ENCODE measurements at places on chromosomes 7 and 10. TPM values are rescaled to one million over a fixed set of nuclear protein-coding genes. Genes with fewer than 3 reads are reported as not detected.

DNA sequence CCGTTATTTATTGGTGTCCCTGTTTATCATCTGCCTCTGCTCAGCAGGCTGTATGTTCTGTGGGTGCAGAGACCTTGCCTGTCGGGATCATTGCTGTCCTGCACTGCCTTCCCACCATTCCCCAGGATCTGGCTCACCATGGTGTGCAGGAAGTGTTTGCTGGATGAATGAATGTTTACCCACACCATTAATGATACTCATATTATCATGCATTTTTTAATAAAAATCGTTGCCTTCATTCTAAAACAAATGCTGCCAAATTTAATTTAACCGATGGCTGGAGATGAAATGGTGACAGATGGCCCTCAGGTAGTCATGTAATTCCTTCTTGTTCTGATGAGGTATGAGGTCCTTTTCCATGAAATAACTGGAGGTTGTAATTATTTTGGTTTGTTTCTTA is 22.5 kb downstream of the PLPP4 start:
- DNase-seq: no peak

GRCh38 chr10:3400348-3400747 is 227.8 kb upstream of the PITRM1 start:
- DNase-seq: no peak

DNA sequence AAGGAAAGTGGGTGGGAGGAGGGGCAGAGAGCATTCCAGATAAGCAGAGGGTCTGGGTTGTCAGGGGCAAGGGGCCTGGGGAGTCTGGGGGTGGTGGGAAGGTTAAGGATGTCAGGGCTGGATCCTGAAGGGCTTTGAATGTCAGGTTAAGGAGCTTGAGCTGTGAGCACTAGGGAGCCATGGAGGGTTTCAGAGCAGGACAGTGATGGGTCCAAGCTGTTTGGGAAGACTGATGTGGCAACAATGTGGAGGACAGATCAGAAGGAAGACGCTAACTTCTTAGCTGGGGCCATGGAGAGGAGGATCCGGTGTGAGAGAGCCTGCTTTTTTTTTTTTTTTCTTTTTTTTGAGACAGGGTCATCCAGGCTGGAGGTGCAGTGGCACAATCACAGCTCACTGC is 13.9 kb upstream of the AQP1 start:
- no peak for DNase-seq

IKZF1 gene
- 3.7 TPM for total RNA-seq

CRTAC1 gene
- not detected for total RNA-seq

- DNase-seq: no peak
These were observed 145.9 kb downstream of the PHTF2 start for GRCh38 chr7:77944183-77945182.

DNA sequence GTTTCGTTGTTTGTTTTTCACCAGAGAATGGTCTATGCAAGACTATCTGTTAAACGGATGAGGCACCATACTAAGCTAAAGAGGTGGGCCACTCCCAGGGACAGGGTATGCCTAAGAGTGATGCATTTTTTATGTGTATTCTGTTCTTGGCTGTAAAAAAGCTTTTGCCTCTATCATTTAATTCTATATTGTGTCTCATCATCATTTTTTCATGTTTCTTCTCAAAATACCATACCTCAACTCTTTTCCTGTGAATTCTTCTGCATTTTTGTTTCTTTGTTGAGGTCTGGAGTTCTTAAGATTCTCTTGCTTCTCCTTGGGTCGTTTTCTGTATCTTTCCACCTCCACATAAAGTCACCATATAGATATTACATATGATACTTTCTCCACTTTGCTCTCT is 357.4 kb downstream of the GPR158 start:
- DNase-seq: no peak

GRCh38 chr10:76717141-76717540 is 920.5 kb downstream of the KCNMA1 start:
- no peak for DNase-seq

DNA sequence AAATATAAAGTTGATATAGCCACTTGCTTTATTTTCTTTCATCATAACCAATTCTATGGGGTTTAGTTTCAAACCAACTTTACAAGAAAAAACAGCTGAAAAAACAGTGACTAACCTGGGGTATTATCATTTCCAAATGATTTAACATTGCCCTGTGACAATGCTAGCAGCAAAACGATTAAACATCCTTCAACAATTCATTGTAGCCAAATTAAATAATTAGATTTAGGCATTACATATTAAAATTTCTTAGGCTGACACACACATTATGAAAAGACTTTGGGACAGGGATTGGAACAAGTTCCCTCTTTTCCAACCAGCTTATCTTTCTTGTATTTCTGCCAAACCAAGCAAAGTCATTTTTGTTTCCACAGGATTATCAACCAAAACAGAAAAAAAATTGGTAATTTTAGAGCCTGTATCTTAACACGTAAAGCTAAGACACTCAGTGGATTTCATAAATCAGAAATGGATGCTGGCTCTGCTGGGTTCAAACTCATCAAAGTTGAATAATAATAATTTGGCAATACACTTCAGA is 84.0 kb downstream of the SEMA3D start:
- no peak for DNase-seq

GRCh38 chr10:84593506-84593905 is 265.1 kb downstream of the CCSER2 start:
- DNase-seq: no peak

LLCFC1 gene
- not detected for total RNA-seq

DNA sequence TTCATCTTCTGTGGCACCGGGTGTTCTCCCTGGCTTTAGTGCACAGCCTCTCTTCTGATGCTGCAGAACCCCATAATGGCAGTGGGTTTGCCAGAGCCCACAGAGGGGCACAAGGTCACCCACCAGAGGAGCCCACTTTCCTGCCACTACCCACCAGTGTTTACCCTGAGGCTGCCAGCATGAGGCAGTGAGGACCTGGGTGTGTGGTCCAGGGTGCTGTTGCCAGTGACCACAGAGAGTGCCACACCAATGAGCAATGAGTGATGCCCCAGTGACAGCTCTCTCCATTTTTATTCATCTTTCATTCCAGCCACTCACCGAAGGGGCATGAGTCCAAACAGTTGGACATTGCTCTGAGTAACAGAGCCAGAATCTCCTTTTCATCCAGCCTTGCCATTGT is 34.8 kb downstream of the MTURN start:
- no peak for DNase-seq

DNA sequence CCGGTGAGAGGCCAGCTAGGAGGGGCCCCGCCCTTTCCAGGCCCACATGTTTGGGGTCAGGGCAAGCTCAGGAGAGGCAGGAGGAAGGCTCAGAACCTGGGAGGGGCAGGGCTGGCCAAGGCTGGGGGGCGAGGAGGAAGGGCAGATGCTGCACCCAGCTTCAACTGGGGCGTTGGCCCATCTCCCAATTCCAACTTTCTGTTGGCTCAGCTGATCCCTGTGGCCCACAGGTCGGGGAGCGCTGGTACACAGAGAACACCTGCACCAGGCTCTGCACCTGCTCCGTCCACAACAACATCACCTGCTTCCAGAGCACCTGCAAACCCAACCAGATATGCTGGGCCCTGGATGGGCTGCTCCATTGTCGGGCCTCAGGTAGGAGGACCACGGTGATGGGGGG is 40.1 kb downstream of the ZAN start:
- DNase-seq: no peak

- no peak for DNase-seq
These were observed 158.9 kb downstream of the KLF6 start for GRCh38 chr10:3625959-3626751.

DUSP5 gene
- 29.3 TPM for total RNA-seq
